Fibroblast of skin of right biceps (primary cell): ENCODE measurements at places on chromosomes 12 and 14.
A peak's percentile ranks its signal among the peaks of the same experiment; 100 is the strongest.

GRCh38 chr12:32467959-32468863 is 68.9 kb downstream of the FGD4 start:
- DNase-seq, result no peak

DNA sequence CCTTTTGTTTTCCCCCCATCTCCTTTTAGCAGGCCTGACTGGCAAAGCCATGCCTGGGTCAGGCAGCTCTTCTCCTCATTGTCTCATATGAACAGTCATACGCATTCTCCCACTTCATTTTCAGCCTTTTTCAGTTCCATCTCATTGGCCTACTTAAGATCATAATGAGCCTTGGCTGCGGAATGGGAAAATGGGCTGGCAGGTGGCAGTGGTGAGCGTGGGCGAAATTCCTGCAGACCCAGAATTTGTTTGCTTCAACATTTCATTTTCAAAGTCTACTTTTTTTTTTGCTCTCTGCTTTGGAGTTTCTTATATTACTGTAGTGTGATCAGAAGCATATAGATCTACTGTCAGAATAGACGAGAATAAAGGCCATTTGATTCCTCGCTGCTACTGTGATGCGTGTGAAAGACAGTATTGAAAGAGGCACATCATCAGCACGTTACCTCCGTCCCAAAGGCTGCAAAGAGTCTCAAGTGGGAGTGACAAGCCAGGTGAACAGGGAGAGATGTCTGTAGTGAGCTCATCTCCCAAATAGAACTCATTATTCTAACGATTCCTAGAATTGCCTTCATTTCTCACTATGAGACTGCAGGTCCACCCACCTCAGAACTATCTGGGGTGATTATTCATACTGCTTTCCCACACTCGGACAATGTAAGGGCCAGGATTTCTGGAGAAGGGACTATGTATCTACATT is 73.7 kb downstream of the TBK1 start:
- no peak for DNase-seq

- DNase-seq, result peak; percentile 87
These were observed 907 bp upstream of the EFS start for GRCh38 chr14:23365732-23366425.

GRCh38 chr14:24143511-24143910 is 2.1 kb upstream of the EMC9 start:
- DNase-seq, result peak; percentile 76

GRCh38 chr12:131683266-131684014 is 27.4 kb upstream of the SFSWAP start:
- DNase-seq, result no peak

DNA sequence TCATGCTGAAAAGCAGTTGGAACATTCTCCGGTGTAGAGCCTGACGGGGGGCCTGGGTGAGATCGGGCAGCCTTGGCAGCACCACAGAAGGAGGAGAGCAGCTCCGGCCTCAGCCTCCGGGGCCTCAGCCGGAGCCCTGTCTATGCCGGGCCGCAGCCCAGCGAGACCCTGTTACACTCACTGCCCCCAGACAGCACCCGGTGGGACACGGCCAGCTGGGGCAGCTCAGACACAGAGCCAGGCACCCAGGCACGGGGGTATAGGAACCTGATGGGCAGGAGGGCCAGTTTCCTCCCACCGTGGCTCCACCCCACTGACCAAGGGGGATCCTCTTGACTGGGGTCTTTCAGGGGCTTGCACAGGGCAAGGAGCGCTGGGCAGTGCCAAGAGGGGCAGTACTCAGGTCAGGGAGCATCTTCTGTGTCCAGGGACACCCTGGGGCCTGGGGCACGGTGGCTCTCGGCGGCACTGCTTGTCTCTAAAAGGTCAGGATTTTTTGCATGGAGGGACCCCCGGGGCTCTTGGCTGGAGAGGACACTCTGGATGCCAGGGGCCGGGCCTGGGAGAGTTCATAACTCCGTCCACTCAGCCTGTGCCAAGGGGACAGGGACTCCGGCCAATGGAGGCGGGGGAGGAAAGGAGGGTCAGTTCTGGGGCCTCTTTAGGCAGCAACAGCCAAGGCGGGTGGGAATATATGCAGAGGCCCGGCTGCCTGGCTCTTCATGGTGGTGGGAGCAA is 9.4 kb downstream of the INF2 start:
- no peak for DNase-seq
